Activated CD8-positive, alpha-beta T cell treated with anti-CD3 and anti-CD28 coated beads, Interleukin-2, amount 10 ng/mL, durations not matched to agents 7 days and 5 days (primary cell): ENCODE measurements at places on chromosomes 11 and 22.

DNA sequence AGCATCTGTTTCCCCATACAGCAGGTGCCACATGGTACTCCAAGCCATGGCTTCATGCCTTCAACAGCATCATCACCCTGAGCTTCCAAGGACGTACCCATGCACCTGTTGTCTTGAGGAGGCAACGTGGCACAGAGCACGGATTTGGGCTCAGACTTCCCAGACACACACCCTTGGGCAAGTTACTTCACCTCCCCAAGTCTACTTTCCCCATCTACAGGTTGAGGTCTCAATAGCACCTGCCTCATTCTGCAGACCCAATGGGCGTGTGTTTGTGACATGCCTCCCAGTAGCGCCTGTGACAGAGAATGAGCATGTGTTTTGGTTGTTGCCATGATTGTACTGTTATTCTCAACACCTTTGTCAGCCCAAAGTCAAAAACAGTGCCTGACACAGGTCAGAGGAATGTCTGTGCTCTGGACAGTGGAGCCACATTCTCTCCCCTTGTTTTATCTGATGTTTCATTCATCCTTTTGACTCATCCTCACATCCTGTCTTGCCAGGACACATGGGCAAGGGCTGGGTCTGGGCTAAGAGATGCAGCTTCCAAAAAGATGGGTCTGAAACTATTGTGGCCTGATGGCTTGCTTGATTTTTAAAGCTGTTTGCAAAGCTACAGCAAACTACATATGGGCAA, 53.4 kb upstream of the CCND1 start:
- H3K27ac ChIP-seq, result no peak overlapping the region
- no peak overlapping the region for H3K4me3 ChIP-seq
- no peak for DNase-seq
- H3K36me3 ChIP-seq, result no peaks in the 10 kb centered on the region

DNA sequence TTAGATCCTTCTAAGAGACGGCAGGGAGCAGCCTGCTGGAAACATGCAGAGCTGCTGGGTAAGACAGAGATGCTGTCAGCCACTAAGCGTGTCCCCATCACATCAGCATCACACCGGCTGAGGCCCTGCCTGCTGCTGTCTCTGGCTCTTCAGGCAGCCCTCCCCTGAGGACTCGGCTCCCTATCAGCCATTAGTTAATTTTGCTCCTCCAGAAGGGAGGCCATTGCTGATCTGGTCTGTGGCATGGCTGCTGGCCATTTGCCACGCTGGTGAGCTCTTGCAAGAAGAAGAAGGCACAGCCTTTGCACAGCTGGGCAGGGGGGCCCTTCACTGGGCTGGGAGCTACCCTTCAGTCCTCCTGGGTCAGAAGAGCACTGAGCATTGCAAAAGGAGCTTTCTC, 131.2 kb upstream of the PARVA start:
- H3K36me3 ChIP-seq, result peaks cover 4% of the 10 kb centered on the region
- no peak overlapping the region for H3K4me3 ChIP-seq
- no peak overlapping the region for H3K27ac ChIP-seq
- no peaks in the 10 kb centered on the region for H3K27me3 ChIP-seq

DNA sequence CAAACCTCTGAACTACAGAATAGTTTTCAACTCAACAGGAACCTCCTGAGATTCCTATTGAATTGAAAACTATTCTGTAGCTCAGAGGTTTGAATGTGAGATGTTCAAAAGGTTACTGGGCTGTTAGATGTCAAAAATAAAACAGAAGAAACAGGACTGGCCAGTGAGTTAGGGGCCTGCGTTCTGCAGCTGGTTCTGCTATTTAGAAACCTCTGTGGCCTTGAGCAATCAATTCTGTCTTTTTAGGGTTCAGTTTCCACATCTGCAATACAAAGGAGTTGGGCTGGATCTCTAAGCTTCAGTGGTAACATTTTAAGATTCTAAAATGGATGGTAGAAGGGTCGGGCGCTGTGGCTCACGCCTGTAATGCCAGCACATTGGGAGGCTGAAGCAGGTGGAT, 55.8 kb downstream of the CLMP start:
- no peak overlapping the region for H3K27ac ChIP-seq
- H3K4me3 ChIP-seq, result no peak overlapping the region
- no peak for DNase-seq
- no peaks in the 10 kb centered on the region for H3K36me3 ChIP-seq

- H3K36me3 ChIP-seq, result peaks cover 85% of the 10 kb centered on the region
- no peaks in the 10 kb centered on the region for H3K27me3 ChIP-seq
- no peak overlapping the region for H3K4me3 ChIP-seq
- H3K27ac ChIP-seq, result peak overlapping the region; percentile 45
Observed at GRCh38 chr11:128775468-128775867, 81.6 kb downstream of the FLI1 start.

DNA sequence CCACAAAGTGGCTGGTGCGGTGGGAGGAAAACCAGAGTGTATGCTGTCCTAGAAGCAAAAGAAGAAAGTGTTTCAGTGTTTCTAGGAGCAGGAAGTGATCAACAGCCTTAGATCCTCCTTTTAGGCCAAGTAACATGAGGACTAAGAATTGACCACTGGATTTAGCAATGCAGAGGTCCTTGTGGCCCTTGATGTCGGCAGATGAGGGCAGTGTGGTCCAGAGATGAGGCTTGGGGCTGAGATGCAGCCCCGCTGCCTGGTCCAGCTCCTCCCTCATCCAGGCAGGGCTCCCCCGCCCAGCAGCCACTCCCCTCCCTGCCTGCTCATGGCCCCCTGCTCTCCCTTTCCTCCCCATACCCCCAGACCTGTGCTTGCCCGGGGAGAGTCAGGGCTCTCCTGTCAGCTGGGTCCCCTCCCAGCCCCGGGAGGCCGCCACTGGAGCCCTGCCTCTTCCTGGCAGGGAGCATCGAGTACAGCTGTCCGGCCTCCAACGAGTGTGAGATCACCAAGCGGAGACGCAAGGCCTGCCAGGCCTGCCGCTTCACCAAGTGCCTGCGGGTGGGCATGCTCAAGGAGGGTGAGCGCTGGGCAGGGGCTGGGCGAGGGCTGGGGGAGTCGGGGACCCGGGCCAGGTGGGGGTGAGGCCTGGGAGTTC, 3.7 kb downstream of the TRMT112 start:
- H3K4me3 ChIP-seq, result no peak overlapping the region
- H3K4me1 ChIP-seq, result peaks cover 43% of the 10 kb centered on the region

- no peak overlapping the region for H3K4me3 ChIP-seq
- no peak for DNase-seq
- no peaks in the 10 kb centered on the region for H3K27me3 ChIP-seq
Observed at GRCh38 chr22:49257551-49257961, 570.1 kb downstream of the BRD1 start.

DNA sequence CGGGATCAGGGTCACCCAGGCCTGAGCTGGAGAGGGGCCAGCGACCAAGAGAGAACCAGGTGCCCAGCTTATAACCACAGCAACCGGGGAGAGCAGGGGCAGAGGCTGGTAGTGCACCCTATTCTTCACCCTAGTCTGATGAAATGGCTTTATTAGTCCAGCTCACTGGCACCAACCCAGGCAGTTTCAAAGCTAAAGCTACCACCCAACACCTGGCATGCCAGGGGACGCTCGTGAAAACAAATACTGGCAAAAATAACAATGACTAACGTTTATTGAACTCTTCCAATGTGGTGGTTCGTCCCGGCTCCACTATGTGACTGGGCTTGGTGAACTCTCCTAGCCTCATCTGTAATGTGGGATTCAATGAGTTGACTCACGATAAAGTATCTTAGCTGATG, 30.6 kb downstream of the SCGB1A1 start:
- H3K27me3 ChIP-seq, result peaks cover 28% of the 10 kb centered on the region
- no peak overlapping the region for H3K27ac ChIP-seq
- H3K36me3 ChIP-seq, result no peaks in the 10 kb centered on the region
- no peak for DNase-seq
- H3K4me3 ChIP-seq, result no peak overlapping the region

DNA sequence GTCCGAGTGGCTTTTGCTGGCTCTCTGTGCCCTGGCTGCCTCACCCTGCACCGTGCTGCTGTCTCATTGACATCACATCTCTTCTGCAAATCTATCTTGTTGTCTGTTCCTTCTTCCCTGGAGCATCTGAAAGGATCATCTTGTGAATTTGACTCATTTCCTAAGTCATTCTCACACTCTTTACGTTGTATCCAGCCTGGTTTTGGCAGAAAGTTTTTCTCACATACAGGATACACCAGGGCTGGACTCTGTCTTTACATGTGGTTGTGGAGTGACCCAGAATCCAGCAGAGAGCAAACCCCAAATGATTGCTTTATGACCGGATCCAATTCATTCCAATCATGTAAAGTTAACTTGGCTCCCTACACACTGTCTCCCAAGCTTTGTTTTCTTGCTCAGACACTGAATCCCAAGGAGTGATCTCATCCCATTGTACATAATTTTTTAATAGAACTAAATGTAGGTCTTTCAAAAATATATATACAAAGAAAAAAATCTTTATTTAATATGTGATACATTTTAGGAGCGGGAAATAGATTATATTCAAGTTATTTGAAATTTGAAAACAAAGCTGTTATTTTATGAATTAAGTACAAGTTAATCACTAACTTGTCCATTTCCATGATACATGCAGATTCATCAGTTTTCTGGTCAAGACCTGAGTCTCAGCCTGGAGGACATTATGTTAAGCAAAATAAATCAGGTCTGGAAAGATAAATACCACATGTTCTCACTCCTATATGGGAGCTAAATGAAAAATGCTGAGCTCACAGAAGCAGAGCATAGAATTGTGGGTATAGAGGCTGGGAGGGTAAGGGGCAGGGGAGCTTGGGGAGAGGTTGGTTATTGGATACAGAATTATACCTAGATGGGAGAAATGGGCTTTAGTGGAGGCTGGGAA, 2.9 kb upstream of the RFPL1 start:
- no peaks in the 10 kb centered on the region for H3K4me1 ChIP-seq
- peaks cover 20% of the 10 kb centered on the region for H3K27me3 ChIP-seq
- H3K4me3 ChIP-seq, result no peak overlapping the region
- no peak for DNase-seq
- no peak overlapping the region for H3K27ac ChIP-seq
- H3K36me3 ChIP-seq, result no peaks in the 10 kb centered on the region

- H3K36me3 ChIP-seq, result no peaks in the 10 kb centered on the region
- no peak for DNase-seq
- H3K27ac ChIP-seq, result peak overlapping the region; percentile 90
- peaks cover 2% of the 10 kb centered on the region for H3K27me3 ChIP-seq
- H3K4me1 ChIP-seq, result peaks cover 19% of the 10 kb centered on the region
- no peak overlapping the region for H3K4me3 ChIP-seq
Observed at GRCh38 chr11:10623797-10624761, 55.6 kb upstream of the LYVE1 start.
